ENCODE measurements at places on chromosomes 4 and X.
A peak's percentile ranks its signal among the peaks of the same experiment; 100 is the strongest.

DNA sequence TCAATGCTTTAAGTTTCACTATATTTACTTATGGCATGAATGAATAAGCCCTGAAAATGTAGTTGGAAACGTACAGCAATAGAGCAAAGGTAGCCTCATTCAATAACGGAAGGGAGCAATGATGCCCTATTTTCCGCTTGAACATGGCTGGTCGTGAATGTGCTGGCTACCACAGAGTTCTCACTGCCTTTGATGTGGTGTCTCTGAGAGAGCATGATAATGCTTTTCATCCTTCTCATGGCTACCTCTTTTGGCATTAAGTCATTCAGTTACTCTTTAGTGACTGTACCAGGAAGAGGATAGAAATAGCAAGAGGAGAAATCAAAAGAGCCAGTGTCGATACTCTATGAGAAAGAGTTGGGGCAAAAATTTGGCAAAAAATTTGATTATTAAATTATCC lies 308.0 kb downstream of the PPP3CA start:
- no peak for DNase-seq

DNA sequence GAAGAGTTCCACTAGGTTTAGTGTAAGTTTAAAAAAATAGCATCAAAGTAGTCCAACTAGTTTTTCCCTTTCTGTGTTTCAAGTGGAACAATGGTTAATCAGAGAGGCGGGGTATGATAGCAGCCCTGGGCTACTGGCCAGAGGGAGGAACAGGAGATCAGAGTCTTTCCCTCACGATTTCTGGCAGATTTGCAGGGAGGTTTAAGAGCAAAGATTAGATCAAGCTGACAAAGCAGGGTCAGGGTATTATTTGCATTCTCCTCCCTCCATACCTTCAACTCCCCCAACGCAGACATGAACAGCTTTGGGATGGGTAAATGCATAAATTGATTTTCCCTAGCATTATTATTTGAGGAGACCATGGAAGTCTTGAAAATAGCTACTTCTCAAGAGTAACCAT lies 277.6 kb upstream of the DIAPH2 start:
- DNase-seq, result no peak

GRCh38 chrX:25105221-25105620 lies 89.5 kb upstream of the ARX start:
- no peak for DNase-seq

- DNase-seq, result no peak
Observed at GRCh38 chr4:123696687-123697086, 300.1 kb downstream of the SPRY1 start.

GRCh38 chrX:94288972-94289371 lies 615.0 kb downstream of the FAM133A start:
- no peak for DNase-seq

DNA sequence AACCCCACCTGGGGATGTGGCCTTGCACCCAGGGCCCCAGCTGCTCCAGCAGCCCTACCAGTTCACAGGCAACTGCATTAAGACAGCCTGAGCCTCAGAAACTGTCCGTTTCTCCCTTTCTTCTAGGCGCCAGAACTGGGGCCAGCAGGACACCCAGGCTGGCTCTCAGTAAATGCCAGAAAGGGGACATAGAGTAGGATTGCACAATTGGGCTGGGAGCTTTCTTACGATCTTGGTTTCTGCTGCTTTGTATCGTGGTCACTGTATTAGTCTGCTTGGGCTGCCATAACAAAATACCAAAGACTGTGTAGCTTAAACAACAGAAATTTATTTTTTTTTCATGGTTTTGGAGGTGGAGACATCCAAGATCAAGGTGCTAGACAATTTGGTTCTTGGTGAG lies 48.4 kb downstream of the NALF2 start:
- no peak for DNase-seq

DNA sequence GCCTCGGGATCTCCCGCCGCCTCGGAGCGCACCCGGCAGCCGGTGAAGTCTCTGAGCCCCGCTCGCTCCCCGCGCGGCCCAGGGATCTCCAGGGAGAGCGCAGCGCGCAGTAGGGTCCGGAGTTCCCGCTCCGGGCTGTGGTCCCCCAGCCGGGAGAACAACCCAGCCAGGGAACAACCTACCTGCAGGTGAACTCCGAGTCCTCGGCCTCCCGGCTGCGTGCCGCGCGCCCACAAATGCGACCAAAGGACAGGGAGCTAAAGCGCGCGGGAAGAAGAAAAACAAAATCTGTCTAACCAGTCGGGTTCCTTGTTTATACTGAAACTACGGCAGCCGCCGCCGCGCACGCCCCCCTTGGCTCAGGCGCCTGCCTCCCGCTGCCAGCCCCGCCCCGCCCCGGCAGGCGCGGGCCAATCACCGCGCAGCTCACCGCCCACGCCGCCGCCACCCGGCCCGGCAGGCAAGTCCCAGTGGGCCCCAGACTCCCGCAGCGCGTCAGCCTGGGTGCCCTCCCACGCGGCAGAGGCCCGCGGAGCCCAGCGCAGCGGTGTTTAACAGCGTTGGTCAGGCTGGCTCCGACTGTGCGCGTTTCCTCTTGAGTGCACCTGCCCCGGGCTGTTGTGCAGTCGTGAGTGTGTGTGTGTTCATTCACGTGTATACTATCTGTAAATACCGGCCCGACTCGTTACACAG lies at the start of gene RASGEF1B:
RASGEF1B (minus strand) TSS at position 320 of the 693 bp plus-strand sequence. CDS start 12,399 bp downstream, outside the sequence.
- DNase-seq, result no peak

DNA sequence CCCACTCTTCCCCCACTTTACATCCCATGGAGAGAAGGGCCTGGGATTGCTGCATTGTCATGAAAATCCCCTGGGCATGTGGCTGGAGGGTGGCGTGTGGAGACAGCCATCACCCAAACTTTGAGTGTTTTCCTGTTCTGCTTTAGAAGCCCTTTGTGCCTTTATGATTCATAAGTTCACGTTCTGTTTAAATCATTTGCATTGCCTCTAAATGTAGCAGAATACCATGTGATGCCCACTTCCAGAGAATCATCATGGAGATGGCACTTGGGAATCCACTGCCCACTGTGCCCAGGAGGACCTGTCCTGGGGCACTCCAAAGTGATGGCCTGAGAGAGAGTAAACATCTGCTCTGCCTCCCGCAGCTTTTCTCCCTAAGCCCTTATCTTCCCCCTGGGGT lies 52.8 kb downstream of the MED28 start:
- DNase-seq, result no peak

DNA sequence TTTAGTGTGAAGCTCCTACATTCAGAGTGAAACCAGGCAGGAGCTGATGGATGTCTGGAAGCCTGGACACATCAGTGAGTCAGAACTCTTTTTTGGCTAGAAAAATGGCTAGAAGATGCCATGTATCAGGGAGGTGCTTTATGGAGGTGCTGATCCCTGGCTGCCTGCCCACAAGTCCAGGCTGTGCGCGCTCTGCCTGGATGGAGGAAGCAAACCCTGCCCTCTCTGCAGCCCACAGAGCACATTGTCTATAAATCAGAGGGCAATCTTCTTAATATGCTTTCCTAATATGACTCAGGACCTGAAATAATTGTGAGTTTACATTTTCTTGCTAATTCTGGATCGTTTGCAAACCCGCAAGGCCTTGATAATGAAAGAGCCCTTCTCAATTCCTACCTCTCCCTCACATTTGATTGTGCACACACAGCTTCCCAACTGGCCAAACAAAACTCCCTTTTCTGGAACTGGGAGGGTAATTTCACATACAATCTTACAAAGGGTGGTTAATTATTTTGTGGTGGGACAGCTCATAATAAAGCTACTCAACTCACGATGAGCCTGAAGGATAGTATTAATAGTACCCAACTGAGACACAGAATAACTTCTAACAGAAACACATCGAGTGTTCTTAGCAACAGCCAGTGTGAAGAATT lies 11.7 kb downstream of the MFAP3L start:
- peak; percentile 31 for DNase-seq

DNA sequence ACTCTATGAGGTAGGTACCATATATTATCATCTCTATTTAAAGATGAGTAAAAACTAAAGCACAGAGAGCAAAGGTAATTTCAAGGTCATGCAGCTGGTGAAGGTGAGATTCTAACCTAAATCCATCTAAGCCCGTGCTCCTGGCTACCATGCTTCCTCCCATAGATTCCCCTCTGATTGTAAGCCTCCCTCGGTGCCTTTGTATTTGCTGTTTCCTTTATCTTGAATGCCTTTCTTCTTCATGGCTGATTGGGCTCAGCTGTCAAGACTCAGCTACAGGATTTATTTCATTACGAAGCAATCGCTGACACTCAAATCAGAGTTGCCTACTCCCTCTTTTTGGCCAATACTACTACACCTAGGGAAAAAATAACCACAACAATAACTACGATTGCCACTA lies 217.1 kb downstream of the ARAP2 start:
- no peak for DNase-seq

DNA sequence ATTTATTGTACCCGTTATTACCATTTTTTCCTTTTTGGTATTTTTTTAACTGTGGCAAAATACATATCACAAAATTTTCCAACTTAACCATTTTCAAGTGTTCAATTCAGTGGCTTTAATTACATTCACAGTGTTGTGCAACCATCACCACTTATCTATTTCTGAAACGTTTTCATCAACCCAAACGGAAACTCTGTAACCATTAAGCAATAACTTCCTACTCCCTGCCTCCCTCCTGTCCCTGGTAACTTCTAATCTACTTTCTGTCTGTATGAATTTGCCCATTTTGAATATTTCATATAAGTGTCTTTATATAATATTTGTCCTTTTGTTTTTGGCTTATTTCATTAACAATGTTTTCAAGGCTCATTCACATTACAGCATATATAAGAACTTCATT lies 57.4 kb upstream of the MSN start:
- no peak for DNase-seq

DNA sequence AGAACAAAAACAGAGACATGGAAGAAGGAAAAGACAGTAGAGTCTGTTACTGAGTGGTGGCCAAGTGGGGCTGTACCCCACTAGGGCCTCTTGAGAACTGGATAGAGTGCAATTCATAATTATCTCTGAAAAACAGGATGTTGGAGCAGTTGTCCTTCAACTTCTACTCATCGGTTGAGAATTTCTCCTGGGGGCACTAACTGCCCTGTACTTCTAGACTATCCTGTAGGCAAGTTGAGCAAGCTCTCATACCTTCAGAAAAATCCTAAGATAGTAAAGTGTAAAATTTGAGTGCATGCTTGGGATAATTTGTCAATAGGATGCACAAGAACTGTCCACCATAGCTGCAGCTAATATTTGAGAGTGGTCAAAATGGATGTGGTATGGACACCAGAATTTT lies 179.7 kb upstream of the CNKSR2 start:
- no peak for DNase-seq

GRCh38 chr4:5527211-5527610 lies 181.1 kb downstream of the EVC2 start:
- no peak for DNase-seq

GRCh38 chr4:83114576-83114975 lies at the start of gene PLAC8:
PLAC8 (minus strand) TSS chr4:83114729; CDS start chr4:83107921, 6,808 bp downstream.
- no peak for DNase-seq

DNA sequence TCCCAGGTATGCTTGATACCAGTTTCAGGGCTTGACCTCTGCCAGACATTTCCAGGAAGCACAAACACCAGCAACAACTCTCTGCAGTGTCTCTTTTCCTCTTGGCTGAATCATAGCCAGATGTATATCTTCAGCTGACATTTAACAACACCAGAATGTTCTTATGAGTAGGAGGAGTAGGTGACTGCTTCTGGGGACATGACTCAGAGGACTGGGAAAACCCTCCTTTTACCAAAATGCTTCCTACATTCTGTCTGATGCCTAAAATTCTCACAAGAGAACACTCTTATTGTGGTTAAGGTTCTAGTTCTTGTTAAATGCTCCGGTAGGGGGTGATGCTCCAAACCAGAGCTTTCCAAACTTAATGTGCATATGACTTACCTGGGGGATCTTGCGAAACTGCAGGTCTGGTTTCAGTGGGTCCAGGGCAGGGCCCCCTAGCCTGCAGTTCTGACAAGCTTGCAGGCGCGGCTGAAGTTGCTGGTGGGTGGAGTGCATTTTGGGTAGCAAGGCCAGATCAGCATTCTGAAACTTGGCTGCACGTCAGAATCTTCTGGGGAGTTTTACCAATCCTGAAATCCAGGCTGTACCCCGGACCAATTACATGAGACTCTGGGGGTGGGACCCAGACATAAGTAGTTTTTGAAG lies 329.3 kb upstream of the RPS6KA3 start:
- DNase-seq, result no peak

DNA sequence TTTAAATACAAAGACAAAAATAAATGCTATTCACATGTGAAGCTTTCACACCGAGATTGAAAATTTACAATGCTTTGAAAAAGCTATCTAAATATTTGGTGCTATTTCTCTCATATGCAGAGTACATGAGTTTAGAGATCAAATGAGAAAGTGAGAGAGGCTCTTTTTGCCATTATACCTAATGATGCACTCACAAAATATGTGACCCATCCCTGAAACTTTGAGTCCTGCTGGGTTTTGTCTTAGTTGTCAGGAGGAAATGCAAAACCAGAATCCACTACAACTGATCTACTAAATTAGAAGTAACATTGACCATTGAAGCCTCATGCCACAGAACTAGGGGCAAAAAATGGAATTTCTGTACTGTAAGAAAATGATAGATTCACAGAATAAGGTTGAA lies 251.7 kb downstream of the MAPK10 start:
- peak; percentile 3 for DNase-seq

DNA sequence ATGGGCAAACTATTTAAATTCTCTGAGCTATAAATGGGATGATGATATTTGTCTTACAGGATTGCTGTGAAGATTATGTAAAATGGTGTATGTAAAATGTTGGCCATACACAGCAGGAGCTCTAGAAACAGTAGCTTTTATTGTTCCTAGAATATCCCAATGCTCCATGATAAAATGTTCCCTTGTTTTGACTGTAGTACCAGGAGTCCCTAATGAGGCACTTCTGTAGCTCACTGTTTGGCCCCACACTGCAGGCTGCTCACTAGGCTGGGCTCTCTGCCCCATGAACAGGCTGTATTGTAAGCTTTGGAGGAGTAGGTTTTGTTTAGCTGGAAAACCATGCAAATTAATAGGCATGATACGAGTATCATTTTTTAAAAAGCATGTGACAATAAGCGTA lies 3.3 kb upstream of the FGA start:
- no peak for DNase-seq

- no peak for DNase-seq
Observed at GRCh38 chrX:50107470-50107869, 93.3 kb downstream of the AKAP4 start.

DNA sequence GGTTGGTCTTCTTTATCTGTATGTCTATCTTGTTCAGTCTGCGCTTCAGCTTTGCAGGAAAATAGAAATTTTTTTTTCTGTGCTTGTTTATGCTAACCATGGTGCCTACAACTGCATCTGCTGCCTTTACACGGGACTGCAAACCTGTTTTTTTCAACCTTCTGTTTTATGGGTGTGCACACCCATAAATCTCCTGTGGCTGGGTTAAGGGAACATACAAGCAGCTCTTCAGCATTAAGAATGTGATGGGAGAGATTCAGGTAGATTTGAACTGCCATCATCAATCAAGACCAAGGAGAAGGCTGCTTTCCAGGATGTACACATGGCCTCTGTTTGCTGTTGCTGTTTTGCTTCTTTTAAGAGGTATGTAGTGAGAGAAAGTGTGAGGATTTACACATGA lies 502.9 kb downstream of the ANKRD50 start:
- DNase-seq, result no peak

DNA sequence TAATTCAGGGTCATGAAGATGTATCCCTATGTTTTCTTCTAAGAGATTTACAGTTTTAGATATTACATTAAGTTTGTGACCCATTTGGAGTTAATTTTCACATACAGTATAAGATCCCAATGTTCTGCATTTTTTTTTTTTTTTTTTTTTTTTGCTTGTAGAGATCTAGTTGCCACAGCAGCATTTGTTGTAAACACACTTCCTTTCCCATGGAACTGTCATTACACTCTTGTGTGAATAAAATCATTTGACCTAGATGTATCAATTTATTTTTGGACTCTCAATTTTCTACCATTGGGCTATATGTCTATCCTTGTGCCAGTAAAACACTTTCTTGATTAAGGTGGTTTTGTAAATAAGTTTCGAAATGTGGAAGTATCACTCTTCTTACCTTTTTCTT lies 1107.2 kb downstream of the TECRL start:
- no peak for DNase-seq
